NCI-H2171 (cell line): ENCODE measurements at places on chromosomes 3 and 15.

- DNase-seq = no peak
Observed at GRCh38 chr3:79383402-79384012, 384.3 kb downstream of the ROBO1 start.

- DNase-seq = no peak
Observed at GRCh38 chr15:70197945-70198361, 100.2 kb upstream of the TLE3 start.

DNA sequence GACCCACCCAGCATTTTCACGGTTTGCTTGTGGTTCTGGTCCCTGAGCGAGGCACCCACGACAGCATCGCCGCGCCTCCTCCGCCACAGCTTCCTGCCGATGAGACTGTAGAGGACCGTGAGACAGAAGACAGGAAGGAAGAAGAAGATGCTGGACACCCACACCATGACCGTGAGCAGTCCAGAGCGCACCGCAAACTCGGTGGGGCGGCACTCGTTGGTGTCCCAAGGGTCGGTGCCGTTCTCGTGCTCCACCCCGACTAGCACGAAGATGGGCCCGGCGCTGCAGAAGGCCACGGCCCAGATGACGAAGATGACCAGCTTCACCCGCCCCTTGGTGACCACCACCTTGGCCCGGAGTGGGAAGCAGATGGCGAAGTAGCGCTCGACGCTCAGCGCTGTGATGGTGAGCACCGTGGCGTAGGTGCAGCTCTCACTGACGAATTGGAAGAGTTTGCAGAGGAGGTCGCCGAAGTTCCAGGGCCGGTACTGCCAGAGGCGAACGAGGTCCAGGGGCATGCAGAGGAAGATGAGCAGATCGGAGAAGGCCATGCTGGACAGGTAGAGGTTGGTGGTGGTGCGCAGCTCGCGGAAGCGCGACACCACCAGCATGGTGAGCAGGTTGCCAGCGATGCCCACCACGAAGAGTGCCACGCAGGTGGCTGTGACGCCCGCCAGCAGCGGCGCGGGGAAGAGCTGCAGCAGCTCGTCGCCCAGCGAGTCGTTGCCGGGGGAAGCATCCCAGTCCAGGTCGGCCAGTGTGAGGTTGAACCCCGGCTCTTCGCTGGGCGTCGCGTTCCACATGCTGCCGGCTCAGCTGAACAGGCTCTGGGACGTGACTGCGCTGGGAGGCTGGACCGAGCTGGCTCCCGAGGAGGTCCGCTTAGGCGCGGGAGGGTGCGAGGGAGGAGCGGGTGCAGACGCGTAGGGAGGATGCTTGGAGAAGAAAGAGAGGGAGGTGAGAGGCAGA is at the start of gene GHSR:
Gene GHSR (minus strand): TSS at position 846 of the 969 bp plus-strand sequence. CDS start 43 bp downstream, at position 803.
- no peak for DNase-seq

GRCh38 chr15:78709263-78709882 is 68.4 kb upstream of the CHRNB4 start:
- DNase-seq = peak; percentile 78

- DNase-seq = no peak
Observed at GRCh38 chr3:41683666-41684350, 278.1 kb downstream of the ULK4 start.

GRCh38 chr15:63722204-63722808 is 111.4 kb downstream of the HERC1 start:
- DNase-seq = no peak

- DNase-seq = no peak
Observed at GRCh38 chr3:124951511-124952281, 17.1 kb upstream of the MUC13 start.

DNA sequence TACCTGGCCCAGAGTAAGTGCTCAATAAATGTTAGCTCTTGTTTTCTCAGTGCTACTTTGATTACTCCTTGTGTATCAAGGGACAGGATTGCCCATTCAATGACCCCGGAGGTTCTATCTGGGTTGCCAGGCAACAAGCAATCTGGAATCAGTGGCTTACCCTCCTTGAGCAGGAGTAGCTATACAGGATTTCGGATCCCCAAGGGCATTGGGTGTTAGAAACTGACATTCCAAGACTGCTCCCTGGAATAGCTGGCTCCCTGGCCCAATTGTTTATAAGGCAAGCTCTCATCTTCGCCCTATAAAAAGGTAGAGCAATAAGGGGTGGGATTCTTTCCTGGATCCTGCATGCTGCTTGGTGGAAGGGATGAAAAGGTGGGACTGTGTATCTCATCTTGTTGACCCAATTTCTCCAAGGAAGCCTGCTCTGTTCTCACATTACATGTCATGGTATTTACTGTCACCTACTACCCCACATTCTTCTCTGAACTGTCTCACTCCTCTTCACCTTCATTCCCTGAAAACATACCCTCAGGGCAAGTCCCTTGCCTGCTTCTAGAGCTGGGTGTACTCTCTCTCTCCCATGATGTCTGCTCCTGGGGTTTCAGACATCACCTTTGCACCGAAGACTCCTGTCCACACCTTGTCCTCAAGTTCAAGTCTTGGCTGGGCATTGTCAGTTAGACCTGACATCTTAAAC is 26.4 kb upstream of the SCN10A start:
- no peak for DNase-seq

DNA sequence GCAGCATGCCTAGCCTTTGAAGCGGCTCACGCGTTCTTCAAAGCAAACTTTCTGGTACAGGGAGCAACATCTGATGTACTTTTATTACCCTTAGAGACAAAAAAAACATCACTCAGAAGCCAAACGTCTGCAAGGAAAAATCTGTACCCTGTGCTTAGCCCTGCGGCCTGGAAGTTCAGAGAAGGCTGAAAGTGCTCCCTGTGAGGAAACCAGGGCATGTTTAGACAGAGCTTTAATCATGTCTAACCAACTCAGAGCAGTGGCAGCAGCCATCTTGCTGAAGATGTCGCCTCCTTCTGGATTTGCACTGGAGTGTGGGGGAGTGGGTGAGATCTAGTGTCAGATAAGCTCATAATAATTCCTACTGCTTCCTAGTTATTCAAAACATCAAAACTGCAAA is 170.4 kb downstream of the P3H2 start:
- no peak for DNase-seq

GRCh38 chr3:40805456-40805855 is 280.7 kb downstream of the ZNF621 start:
- DNase-seq = no peak

DNA sequence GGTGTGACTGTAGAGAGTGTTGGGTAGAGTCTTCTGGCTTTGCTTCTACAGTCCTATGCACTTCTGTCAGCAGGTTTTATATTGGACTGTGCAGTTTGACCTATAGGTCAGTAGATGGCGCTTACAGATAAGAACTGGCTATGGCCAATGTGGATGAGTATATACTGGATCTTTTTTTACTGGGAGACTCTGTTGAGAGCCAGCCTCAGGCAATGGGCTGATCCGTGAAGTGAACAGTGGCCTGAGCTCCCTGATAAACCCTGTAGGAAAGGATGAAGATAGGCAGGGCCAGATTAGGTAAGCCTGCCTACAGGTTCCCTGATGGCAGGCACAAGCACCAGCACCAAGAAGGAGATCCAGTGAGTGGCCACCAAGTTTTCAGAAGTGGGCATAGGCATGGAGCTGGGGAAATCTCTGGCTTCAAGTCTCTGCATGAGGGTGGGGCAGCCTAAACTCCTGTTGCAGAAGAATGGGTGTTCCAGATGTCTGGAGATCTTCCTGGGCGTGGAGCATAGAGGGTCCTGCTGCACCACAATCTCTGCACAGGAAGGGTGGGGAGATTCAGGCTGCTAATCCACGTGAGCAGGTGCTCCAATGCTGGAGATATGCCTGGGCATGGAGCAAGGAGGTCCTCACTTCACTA is 326.0 kb upstream of the SGO1 start:
- DNase-seq = peak; percentile 19

GRCh38 chr15:74269362-74270035 is 33.4 kb downstream of the CCDC33 start:
- no peak for DNase-seq

DNA sequence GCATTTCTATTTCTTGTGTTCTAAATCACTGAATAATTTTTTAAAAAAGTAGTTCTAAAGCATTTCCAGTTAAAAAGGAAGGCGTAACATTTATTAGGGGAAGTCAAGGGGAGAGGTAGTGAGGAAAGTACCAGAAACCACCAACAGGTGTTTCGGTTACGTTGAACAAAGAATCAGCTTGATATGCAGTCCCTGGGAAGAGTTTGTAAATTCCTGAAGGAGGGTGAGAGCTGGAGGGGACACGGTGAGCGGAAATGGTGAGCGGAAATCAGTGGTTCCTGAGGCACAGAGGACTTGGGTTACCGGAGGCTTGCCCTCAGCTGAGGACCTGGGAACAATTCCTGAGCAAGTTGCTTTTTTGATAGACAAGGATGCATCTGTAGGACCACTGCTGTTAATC is 17.8 kb downstream of the MAP2K1 start:
- DNase-seq = no peak

DNA sequence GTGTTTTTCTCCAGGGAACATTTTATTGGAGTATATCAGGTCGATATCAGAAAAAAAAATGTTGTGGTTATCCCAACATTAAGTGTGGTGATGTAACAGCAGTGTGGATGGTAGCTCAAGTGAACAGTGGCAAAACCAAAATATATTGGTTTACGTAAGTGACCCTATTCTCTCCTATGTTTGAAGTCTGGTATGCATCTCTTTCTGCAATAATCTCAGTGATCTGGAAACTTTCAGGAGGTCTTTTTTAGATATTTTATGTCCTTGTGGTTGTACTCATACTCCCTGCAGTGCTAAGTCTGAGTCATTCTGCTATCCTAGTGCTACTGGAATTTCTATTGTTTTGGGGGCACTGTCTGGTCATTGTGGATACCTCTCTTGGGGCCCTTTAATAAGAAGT is 137.9 kb downstream of the SNRPN start:
- no peak for DNase-seq

- no peak for DNase-seq
Observed at GRCh38 chr15:64070965-64071851, 22.4 kb downstream of the CIAO2A start.

DNA sequence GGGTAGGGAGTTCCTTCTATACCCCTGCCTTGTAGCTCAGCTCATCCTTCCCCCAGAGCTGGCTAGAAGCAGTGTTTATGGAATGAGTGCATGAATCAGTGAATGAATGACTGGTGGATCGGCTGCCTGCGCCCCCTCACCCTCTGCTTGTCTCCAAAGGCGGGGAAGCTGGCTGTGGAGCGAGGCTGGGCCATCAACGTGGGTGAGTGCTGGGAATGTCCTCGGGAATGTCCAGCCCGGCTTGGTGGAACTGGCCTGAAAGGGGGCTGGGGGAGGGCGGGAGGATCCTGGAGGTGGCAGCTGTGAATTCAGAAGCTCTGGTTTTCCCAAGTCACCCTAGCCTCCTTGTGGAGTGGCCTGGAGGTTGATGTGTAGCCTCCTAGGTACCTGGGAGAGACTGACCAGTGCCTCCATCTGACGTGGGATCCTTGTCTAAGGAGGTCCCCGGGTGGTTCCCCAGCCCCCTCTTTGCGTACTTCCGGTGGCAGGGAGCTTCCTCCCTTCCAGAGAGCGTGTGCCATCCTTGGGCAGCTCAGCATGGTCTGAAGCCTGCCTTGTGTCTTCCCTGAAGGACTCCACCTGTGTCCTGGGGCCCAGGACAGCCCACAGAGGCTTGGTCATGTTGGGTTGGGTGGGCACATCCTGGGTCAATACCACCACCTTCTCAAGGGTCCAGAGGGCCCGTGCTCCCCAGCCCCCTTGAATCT is 18.4 kb downstream of the HDAC11 start:
- no peak for DNase-seq

DNA sequence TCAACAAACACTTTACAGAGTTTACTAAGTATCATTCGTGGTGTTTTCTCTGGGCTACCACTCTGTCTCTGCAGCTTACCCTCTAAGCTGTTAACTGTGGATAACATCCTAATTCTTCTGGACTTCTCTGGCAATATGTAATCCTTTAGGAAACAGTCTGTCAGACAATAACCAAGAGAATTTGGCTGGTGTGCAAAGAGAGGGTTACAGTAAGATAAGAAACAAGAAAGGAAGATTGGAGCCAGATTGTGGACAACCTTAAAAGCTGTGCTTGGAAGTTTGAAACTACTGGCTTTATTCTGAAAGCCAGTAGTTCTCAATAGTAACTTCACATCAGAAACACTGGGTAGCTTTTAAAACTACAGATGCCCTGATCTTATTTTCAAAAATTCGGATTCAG is 778 bp downstream of the ARL6 start:
- no peak for DNase-seq

DNA sequence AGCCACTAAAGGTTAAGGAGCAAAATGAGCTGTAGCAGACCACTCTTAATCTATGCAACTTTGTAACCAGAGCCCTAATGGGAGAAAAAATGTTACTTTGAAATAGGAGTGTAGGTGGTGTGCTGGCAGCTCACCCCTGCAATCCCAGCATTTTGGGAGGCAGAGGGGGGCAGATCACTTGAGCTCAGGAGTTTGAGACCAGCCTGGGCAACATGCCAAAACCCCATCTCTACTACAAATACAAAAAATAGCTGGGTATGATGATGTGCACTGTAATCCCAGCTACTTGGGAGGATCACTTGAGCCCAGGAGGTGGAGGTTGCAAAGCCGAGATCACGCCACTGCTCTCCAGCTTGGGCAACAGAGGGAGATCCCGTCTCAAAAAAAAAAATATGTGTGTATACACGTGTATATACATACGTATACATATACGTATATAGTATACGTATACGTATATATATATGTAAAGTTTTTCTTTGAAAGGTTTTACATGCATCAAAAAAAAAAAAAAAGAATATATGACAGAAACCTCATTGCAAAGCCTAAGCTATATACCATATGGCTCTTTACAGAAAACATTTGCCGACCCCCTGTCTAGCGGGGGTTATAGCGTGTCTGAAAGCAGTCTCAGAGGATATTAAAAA is 15.7 kb downstream of the CAPN7 start:
- DNase-seq = no peak

GRCh38 chr3:3633761-3634160 is 165.5 kb upstream of the LRRN1 start:
- no peak for DNase-seq

DNA sequence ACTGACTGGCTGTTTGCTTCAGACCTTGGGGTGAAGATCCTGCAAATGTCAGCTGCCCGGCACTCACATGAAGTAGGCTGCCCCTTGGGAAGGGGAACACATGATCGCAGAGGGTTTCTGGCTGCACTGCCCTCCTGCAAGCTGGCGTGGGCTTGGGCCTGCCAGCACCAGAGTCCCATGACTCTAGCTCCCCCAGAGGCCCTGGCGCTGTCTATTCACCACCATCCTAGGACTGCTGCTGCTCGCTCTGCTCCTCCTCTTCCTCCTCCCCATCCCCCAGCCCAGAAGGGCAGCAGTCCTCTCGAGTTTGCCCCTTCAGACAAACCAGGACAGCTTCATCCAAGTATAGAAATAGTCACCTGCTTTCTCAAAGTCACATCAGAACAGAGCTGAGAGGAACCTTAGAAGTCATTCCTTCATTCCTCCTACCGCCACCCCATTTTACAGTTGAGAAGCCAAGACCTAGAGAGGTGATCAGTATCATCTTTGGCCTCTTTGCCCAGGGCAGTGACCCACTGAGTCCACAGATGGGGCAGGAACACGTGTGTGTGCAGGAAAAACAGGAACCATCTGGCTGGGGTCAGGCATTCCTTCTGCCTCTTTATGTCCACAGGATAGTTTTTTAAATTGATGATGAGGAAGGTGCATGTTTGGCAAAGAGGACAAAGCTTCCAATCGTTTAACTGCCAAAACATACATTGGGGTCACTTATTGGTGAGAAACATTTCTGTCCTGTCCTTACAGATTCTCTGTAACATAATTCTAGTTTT is 13.2 kb downstream of the DPH3 start:
- no peak for DNase-seq

GRCh38 chr15:69540622-69541021 is 88.0 kb downstream of the RPLP1 start:
- peak; percentile 75 for DNase-seq

- peak; percentile 22 for DNase-seq
Observed at GRCh38 chr15:29674661-29675533, 147.4 kb downstream of the TJP1 start.
